ENCODE measurements at places on chromosomes 5 and 9.

DNA sequence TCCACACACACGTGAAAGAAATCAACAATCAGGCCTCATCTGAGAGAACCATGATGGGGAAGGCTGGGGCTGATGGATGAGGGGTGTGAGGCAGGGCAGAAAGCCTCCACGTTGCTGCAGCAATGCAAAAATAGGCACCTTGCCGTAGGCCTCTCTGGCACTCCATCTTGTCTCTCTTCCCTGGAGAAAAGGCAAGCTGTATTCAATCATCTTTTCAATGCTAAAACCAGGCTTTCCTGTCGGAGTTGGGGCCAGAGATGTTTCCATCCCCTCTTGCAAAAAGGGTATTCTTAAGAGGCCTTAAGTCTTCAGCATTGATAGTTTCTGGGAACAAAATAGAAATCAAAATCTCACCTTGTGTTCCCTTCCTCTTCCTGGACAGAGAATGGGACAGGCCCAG lies 80.9 kb downstream of the THBS4 start:
- DNase-seq = no peak

- peak; percentile 18 for DNase-seq
Measured at GRCh38 chr9:1216532-1216931, 166.4 kb downstream of the DMRT2 start.

GRCh38 chr9:86944796-86945727 lies 2.2 kb downstream of the GAS1 start:
- DNase-seq = peak; percentile 39

GRCh38 chr9:117887383-117887782 lies 183.2 kb downstream of the TLR4 start:
- no peak for DNase-seq

- peak; percentile 81 for DNase-seq
Measured at GRCh38 chr9:104906441-104907277, 21.3 kb downstream of the ABCA1 start.

- no peak for DNase-seq
Measured at GRCh38 chr9:36144309-36145232, 8.0 kb downstream of the GLIPR2 start.

GRCh38 chr5:178502401-178503100 lies 87.6 kb downstream of the COL23A1 start:
- DNase-seq = no peak
